ENCODE measurements at places on chromosomes 12 and 14.

GRCh38 chr14:22025879-22026278 is 352.3 kb upstream of the OR4E1 start:
- no peak for ATAC-seq

DNA sequence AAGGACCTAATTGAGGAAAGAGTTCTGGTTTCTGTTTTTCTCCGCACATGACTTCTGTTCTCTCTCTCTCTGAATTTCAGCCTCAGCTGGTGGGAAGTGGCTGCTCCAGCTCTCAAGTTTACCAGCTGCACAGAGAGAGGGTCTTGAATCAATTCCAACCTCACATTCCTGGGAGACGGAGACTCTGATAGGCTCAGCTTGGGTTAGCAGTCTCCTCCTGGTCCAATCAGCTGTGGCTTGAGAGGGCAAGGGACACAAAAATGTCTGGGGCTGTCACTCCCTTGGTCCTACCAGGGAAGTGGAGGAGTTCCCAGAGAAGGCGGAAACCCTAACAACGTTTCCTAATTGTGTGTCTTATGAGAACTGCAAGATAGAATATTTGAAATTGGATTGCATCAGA is 7.0 kb downstream of the CCDC63 start:
- ATAC-seq = no peak

DNA sequence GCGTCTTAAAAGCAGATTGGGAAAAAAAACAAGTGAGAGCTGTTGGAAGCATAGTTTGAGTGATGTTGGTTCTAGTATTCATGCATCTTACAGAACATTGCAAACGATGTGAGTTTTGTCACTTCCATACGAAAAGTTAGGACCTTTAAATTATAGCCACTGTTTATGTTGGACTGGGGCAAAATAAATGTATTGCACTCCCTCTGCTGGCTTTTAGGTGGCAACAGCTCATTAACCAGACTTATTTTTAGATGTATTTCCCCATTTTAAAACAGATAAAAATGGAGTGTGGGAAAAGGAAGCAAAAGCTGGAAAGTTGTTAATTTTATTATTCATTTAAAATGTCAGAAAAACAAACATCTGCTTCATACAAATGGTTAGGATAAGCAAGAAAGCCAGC is 111.9 kb downstream of the LGR5 start:
- no peak for ATAC-seq

DNA sequence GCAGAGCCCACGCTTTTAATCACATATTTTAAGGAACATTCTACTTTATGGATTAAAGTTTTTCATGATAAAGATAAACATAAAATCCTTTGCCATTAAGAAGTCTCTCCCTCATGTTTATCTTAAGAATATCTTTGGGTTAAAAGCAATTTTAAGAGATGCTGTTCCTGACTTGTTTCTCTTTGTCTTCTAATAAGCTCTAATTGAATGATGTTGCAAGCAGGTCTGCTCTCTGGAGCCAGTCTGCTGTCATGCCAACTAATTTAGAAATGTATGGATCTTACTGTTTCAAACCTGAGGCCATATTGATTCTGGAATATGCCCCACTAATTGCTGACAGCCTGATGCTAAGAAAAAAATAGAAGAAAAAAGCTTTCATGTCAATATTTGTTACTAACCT is 173.6 kb downstream of the TTC8 start:
- ATAC-seq = no peak

GRCh38 chr12:50314636-50315312 is 31.5 kb upstream of the LIMA1 start:
- ATAC-seq = no peak

- ATAC-seq = no peak
Observed at GRCh38 chr12:78636231-78636855, 228.2 kb upstream of the SYT1 start.

Measured in activated T-helper 17 cell treated with anti-CD3 and anti-CD28 coated beads, Interleukin-2, amount 50 U/mL, for 72 hours (primary cell).